IMR-90 (cell line): ENCODE measurements at places on chromosomes 1 and 21. TPM values are rescaled to one million over a fixed set of nuclear protein-coding genes. Genes with fewer than 3 reads are reported as not detected.

- DNase-seq = peak; percentile 18
These were observed 7.6 kb upstream of the IFNAR1 start for GRCh38 chr21:33317145-33317544.

- DNase-seq = no peak
These were observed 28.3 kb downstream of the TGFBR3 start for GRCh38 chr1:91857557-91858239.

GRCh38 chr1:195105281-195105680 lies 1503.0 kb downstream of the KCNT2 start:
- no peak for DNase-seq

DNA sequence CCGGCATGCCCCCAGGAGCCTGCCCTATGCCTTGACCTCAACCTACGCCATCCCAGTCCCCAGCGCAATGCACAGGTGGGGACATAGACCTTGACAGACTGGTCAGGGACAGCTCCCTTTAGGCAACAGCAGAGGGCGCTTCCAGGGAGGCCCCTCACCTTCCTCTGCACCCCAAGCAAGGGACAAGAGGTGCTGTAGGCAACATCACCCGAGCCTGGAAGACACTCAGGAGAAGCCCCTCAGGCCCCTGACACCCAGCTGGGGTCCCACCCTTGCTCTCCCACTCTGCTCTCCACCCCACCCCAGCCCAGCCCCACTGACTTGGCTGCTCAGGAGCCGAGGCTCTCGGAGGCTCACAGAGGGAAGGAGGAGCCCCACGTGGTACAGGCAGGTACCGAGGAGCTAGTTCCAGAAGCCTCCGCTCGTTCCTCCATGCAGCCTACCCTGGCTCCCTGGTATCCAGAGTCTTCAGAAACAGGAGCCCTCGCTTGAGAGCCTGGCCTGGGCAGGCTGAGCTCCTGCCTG lies 2.4 kb upstream of the WNT3A start:
- no peak for DNase-seq

Gene CELF3
- polyA plus RNA-seq = not detected in 2 replicates

Gene LHX8
- not detected in 2 replicates for polyA plus RNA-seq
